Left ventricle myocardium superior (tissue), 1 donor: ENCODE measurements at places on chromosomes 12 and 14. TPM values are rescaled to one million over a fixed set of nuclear protein-coding genes. Genes with fewer than 3 reads are reported as not detected.

Gene ZNF891
- 1.0 TPM for total RNA-seq

Gene USP44
- total RNA-seq: 1.0 TPM

Gene ACRBP
- 2.2 TPM for total RNA-seq

Gene WNT1
- total RNA-seq: not detected

Gene AGAP2
- 7.5 TPM for total RNA-seq

Gene DIO3
- total RNA-seq: 0.15 TPM

DNA sequence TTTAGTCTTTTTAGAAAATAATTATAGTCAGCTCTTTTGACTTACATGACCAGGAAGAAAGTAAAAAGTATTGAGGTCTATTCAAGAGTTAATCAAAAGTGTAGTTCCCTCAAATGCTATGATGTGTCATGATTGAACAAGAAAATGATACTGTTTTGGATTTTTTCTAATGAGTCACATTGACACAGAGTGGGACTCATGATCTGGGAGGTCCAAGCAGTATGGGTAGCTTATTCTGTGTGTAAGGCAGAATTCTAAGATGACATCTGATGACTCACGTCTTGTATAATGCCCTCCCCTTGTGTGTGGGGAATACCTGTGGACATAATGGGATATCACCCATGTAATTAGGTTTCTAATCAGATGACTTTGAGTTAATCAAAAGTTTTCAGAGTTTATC is 178.1 kb upstream of the DDHD1 start:
- DNase-seq: no peak

- DNase-seq: no peak
These were observed 18.1 kb upstream of the DUSP6 start for GRCh38 chr12:89370421-89370831.

DNA sequence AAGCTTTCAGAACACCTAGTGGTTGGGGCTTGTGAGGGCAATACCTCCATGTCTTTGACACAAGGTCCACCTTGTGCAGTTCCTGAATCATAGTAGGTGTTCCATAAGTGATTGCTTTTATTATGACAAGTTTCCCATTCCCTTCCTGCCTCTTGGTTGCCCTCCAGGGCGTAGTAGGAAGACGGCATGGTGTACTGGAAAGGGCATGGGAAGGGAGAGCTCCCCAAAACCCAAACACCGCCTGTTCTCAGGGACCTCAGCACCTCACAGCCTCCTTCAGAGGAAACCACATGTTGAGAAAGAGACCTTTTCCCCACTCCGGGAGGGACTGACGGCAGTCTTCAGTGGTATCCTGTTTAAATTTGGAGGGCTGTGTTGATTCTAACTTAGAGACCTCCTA is 21.1 kb downstream of the EVL start:
- no peak for DNase-seq

DNA sequence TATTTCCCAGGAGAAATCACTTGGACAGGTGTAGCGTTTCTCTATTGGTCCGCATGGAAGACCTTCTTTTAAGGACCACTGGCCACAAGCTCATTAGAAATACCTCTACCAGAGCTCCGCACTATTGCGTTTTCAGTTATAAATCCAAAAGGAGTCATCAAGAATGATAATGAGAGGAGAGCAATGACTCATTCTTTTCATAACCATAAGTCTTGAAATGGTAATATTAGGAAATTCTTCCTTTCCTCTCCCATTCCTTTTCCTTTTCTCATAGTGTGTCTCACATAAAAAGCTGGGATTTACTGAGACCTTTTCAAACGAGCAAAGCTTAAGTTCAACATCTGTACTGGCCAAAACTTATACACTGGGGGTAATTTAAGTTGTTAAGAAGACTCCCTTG is 215.7 kb downstream of the CPNE8 start:
- no peak for DNase-seq

DNA sequence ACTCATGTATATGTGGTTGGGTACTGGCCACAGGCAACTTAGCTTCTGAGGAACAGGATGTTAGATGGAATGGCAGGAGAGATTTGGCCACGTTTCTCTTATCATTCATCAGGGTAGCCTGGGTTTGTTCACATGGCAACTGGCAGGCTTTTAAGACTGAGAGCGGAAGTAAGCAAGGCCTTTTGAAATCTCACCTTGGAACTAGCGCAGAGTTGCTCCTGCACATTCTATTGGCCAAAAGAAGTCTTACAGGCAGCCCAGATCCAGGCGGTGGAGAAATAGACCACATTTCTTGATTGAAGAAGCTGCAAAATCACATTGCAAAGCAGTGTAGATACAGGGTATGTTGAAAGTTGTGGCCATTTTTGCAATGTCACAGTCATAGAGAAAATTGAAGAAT is 3.7 kb downstream of the CLEC4A start:
- no peak for DNase-seq

GRCh38 chr12:79614730-79615129 is 76.0 kb downstream of the PAWR start:
- DNase-seq: no peak

DNA sequence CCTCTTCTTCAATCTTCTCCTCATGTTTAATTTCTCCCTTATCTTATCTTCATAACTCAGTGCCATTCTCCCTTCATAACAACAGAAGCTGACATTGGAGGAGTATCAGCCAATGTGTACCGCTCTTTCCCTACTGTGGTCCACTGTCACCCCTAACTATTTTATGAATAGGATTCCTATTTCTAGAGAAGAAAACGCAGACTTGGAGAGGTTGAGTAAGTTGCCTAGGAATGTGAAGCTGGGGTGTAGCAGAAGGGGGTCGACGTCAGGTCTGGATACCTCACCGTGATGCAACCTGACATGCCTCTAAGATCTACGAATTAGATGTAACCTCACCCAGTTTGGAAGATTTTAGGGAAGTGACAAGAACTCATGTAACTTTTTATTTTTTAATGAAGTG is 17.1 kb downstream of the LMO3 start:
- DNase-seq: no peak

DNA sequence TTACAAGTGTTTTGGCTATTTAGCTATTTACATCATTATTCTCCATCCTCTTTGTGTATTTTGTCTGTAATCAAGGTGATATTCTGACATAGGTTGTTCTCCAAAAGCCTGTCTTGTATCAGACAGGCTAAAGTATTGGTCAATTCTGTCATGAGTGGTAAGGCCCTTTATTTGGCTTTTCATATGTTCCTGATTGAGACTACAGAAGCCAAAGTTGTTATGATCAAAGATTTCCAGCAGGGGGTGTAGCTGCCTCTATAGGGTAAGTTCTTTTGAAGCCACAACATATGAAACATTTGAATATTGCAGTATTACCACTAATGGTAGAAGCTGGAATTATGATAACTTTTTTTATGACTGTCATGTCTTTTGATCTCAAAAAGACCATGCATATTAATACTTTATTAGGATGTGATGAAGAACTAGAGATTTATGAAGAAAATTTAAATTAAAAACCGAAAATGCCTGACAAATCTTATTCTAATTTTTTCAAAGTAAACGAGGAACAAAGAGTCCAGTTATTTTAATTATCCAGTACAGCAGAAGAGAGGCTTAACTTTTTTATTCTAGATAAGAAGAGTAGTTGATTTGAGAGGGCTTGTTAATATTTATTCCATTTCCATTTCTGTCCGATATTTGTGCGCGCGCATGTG is 3.4 kb upstream of the ARHGAP5 start:
- no peak for DNase-seq

- peak; percentile 57 for DNase-seq
These were observed 2.6 kb downstream of the SIX4 start for GRCh38 chr14:60721326-60722106.

DNA sequence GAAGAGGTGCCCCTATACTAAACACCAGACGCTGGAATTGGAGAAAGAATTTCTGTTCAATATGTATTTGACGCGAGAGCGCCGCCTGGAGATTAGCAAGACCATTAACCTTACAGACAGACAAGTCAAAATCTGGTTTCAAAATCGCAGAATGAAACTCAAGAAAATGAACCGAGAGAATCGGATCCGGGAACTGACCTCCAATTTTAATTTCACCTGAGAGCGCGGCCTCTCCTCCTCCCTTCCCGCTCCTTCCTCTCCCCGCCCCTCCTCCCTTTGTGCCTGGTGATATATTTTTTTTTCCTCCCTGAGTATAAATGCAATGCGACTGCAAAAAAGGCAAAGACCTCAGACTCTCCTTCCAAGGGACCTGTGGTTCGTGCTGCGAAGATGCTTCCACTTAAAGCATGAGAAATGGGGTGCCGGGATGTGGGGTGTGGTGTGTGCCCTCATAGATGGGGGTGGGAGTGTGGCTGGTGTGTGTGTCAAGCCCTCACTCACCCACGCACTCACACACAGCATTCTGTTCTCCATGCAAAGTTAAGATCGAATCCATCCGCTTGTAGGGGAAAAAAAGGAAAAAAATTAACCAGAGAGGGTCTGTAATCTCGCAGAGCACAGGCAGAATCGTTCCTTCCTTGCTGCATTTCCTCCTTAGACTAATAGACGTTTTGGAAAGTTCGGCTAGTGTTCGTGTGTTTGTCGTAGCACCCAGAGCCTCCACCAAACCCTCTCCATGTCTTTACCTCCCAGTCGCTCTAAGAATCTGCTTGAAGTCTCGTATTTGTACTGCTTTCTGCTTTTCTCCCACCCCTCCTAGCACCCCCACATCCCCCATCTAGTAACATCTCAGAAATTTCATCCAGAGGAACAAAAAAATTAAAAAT is 4.5 kb downstream of the HOXC10 start:
- DNase-seq: no peak

DNA sequence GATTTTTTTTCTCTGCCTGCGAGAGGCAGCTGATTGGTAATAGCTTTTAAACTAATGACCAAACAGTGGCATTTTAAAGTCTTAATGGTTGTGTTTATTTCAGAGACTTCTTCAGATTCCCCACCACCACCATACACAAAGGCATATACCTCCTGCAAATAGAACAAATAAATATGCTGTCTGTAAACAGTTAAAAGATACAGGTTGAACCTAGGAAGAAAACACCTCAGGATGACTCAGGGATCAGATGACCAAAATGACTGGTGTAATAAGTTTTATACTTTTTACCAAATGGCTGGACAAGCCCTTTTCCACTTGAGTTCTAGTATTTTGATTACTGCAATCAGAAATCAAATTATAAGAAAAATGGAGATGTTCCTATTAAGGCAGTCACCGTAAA is 364.1 kb downstream of the PAWR start:
- DNase-seq: no peak

- no peak for DNase-seq
These were observed 179.9 kb upstream of the ATF7IP start for GRCh38 chr12:14185427-14186192.

DNA sequence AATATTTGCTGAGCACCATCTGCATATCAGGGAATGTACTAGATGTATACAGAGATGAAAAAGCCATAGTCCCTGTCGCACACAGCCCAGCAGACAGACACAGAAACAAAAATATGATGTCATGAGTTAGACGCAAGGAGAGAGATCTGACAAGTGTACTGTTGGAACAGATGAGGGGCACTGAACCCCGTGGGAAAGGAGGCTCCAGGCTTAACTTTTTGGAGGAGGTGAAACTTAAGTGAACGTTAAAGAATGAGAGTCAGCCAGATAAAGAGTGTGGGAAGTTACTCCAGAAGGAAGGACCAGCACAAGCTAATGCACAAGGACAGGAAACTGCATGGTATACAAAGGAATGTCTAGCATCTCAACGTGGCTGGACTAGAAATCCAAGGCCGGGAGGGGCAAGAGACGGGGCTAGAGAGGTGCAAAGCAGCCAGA is 2.5 kb upstream of the ACTN1 start:
- DNase-seq: no peak

- DNase-seq: no peak
These were observed 32.6 kb upstream of the ARHGAP5 start for GRCh38 chr14:32044454-32044853.

DNA sequence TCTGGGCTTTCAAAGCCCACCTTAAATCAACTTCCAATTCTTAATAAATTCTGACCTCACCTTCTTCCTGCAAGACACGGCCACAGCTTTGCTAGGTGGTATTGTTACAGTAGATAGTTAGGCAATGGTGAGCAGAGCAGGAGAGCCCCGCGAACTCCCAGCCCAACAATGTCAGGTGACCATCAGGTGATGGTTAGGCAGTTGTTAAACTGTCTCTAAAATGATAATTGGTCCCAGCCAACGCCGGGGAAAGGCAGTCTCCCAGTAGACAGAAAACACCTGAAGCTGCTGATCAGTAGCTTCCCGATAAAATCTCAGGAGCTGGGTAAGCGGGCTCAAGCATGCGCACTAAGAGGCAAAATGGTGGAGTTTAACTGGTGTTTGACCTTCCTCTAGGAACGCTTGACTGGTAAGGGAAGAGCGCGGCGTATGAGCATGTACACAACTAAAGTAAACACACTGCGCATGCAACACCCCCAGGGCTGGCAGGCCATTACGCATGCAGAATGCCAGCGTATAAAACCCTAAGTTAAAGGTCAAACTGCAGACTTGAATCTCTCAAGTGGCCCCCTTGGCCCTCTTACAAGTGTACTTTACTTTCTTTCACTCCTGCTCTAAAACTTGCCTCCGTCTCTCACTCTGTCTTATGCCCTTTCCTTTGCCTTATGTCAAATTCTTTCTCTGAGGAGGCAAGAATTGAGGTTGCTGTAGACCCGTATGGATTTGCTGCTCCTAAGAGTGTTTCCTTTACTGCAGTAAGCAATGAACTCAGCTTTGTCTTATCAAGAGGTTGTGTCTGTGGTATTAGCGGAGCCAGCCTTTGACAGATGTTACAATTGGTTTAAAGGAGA is 113.5 kb downstream of the C12orf75 start:
- DNase-seq: no peak

GRCh38 chr12:52320784-52321400 is at the start of gene KRT83:
TSS of gene KRT83 (minus strand) at chr12:52321398. CDS start at chr12:52321335, 63 bp downstream.
- DNase-seq: no peak
